ENCODE measurements at places on chromosomes 7 and 10. TPM values are rescaled to one million over a fixed set of nuclear protein-coding genes. Genes with fewer than 3 reads are reported as not detected.

SPRN gene
- polyA plus RNA-seq = 3.4 TPM

SMO gene
- 38.2 TPM for polyA plus RNA-seq

CHCHD2 gene
- 253 TPM for polyA plus RNA-seq

OGDHL gene
- 0.29 TPM for polyA plus RNA-seq

ANK3 gene
- 103 TPM for polyA plus RNA-seq

NKX2-3 gene
- 0.89 TPM for polyA plus RNA-seq

HOGA1 gene
- polyA plus RNA-seq = 0.55 TPM

GRID1 gene
- polyA plus RNA-seq = 3.1 TPM

STK17A gene
- polyA plus RNA-seq = 18.4 TPM

PDE6C gene
- 1.0 TPM for polyA plus RNA-seq

- DNase-seq = no peak
- no peaks in the 10 kb centered on the region for H3K27me3 ChIP-seq
- H3K4me3 ChIP-seq = no peak overlapping the region
Observed at GRCh38 chr10:32923134-32923533, 34.9 kb downstream of the ITGB1 start.

DNA sequence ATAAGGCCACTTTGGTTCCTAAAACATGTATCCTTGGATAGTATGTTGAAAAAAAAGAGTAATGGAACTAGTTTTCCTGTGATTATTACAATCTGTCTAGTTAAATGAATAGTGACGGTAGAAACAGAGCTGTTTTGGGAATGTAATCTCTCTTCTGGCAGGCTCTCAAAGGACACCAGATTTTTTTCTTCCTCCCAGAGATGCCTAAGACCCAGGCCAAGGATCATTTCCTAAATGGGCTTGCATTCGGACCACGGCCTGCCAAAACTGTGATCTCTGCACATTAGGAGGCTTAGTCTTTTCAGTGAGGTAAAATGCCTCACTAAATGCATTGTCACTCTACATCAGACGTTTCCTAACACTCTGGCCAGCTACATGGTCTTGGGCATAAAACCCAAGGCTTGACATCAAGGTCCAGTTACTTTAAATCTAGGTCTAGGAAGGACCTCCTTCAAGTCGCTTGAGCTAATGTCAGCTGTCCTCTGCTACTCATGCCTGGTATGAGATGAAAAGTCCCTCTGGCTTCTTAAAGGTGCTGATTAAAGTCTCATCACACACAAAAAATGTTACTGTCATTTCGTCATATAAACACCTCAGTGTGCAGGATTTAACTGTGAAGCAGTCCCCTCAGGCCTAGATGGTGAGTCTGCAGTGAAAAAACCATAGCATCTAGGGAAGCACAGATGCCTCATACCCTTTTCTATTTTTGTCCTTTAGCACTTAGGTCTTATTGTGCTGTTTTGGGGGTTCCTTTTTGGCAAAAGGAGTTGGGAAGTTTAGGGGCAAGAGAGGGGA lies 47.7 kb downstream of the DLD start:
- DNase-seq = peak; percentile 83
- H3K36me3 ChIP-seq = peaks cover 58% of the 10 kb centered on the region
- H3K27me3 ChIP-seq = no peaks in the 10 kb centered on the region
- H3K4me1 ChIP-seq = peaks cover 25% of the 10 kb centered on the region
- peak overlapping the region; percentile 57 for H3K27ac ChIP-seq

- no peak overlapping the region for H3K27ac ChIP-seq
- DNase-seq = no peak
- H3K4me3 ChIP-seq = no peak overlapping the region
- no peaks in the 10 kb centered on the region for H3K4me1 ChIP-seq
Observed at GRCh38 chr10:13555884-13556510, 27.2 kb upstream of the BEND7 start.

DNA sequence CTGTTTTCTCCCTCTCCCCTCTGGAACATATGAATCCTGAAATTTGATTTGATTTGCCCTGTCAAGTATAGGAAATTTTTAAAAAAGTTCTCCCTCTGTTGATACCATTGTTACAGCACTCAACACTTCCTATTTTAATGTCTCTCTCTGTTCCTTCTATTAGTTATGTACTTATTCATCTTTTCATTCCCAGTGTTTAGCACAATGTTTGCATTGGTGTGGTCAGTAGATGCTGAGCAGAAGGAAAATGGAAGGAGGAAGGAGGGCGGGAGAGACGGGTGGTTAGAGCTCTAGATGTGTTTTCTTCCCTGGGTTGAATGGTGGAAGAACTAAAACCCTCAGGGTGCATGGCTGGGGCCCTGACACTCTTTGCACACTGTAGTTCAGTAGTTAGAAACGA lies 79.5 kb downstream of the WNT2 start:
- no peaks in the 10 kb centered on the region for H3K27me3 ChIP-seq
- H3K36me3 ChIP-seq = no peaks in the 10 kb centered on the region
- no peak overlapping the region for H3K4me3 ChIP-seq
- H3K27ac ChIP-seq = no peak overlapping the region

GRCh38 chr10:24202181-24202570 lies 6.8 kb upstream of the KIAA1217 start:
- no peak overlapping the region for H3K27ac ChIP-seq
- H3K4me3 ChIP-seq = no peak overlapping the region
- H3K27me3 ChIP-seq = no peaks in the 10 kb centered on the region
- no peak for DNase-seq

GRCh38 chr7:43491123-43491522 lies 91.8 kb upstream of the STK17A start:
- H3K4me3 ChIP-seq = no peak overlapping the region
- no peaks in the 10 kb centered on the region for H3K4me1 ChIP-seq
- no peak for DNase-seq
- no peak overlapping the region for H3K27ac ChIP-seq

GRCh38 chr7:27697861-27698430 lies 35.3 kb upstream of the HIBADH start:
- H3K27me3 ChIP-seq = no peaks in the 10 kb centered on the region
- H3K27ac ChIP-seq = no peak overlapping the region
- H3K4me3 ChIP-seq = no peak overlapping the region
- peak; percentile 53 for DNase-seq

GRCh38 chr10:116026315-116026714 lies 246.7 kb downstream of the GFRA1 start:
- H3K4me3 ChIP-seq = no peak overlapping the region
- H3K27ac ChIP-seq = no peak overlapping the region
- H3K4me1 ChIP-seq = no peaks in the 10 kb centered on the region
- no peaks in the 10 kb centered on the region for H3K36me3 ChIP-seq

- no peak overlapping the region for H3K4me3 ChIP-seq
- H3K27me3 ChIP-seq = no peaks in the 10 kb centered on the region
- H3K4me1 ChIP-seq = peaks cover 58% of the 10 kb centered on the region
- H3K27ac ChIP-seq = peak overlapping the region; percentile 98
Observed at GRCh38 chr7:130356121-130356875, 11.7 kb downstream of the CPA5 start.

- H3K36me3 ChIP-seq = no peaks in the 10 kb centered on the region
- no peaks in the 10 kb centered on the region for H3K27me3 ChIP-seq
- H3K27ac ChIP-seq = no peak overlapping the region
- no peaks in the 10 kb centered on the region for H3K4me1 ChIP-seq
- H3K4me3 ChIP-seq = no peak overlapping the region
Observed at GRCh38 chr7:111164442-111164841, 73.5 kb downstream of the LRRN3 start.

DNA sequence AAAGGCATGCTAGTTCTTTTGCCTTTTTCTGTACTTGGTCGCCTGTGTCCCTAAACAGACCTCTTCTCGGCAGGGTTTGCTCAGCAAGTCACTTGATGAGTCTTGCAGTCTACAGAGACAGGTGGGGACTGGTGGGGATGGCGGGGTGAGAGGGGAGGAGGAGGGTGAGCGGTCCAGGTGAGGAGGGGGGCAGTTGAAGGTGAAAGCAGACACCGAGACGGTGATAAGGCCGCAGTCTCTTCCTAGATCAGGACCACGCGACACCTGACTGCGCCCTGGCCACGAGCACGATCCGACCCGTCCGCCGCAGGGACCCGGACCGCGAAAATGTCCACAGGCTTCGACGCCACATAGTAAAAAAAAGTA lies 566 bp downstream of the ASNS start:
- no peak overlapping the region for H3K27ac ChIP-seq
- peaks cover 3% of the 10 kb centered on the region for H3K27me3 ChIP-seq
- peak overlapping the region; percentile 69 for H3K4me3 ChIP-seq
- H3K4me1 ChIP-seq = peaks cover 6% of the 10 kb centered on the region
- H3K36me3 ChIP-seq = no peaks in the 10 kb centered on the region

GRCh38 chr7:88888684-88889083 lies 93.1 kb upstream of the TEX47 start:
- DNase-seq = no peak
- no peak overlapping the region for H3K27ac ChIP-seq
- no peaks in the 10 kb centered on the region for H3K36me3 ChIP-seq
- H3K27me3 ChIP-seq = no peaks in the 10 kb centered on the region
- no peaks in the 10 kb centered on the region for H3K4me1 ChIP-seq

GRCh38 chr7:91427051-91427450 lies 162.8 kb downstream of the FZD1 start:
- no peaks in the 10 kb centered on the region for H3K36me3 ChIP-seq
- no peak overlapping the region for H3K27ac ChIP-seq
- H3K27me3 ChIP-seq = no peaks in the 10 kb centered on the region
- H3K4me3 ChIP-seq = no peak overlapping the region

- H3K27ac ChIP-seq = no peak overlapping the region
- H3K27me3 ChIP-seq = no peaks in the 10 kb centered on the region
- H3K36me3 ChIP-seq = peaks cover 7% of the 10 kb centered on the region
- H3K4me3 ChIP-seq = no peak overlapping the region
- DNase-seq = no peak
Observed at GRCh38 chr10:80191589-80192270, 13.6 kb downstream of the ANXA11 start.

GRCh38 chr10:35449944-35450343 lies 113.6 kb downstream of the CCNY start:
- H3K27me3 ChIP-seq = no peaks in the 10 kb centered on the region
- H3K27ac ChIP-seq = no peak overlapping the region
- no peaks in the 10 kb centered on the region for H3K36me3 ChIP-seq
- H3K4me1 ChIP-seq = peaks cover 41% of the 10 kb centered on the region

DNA sequence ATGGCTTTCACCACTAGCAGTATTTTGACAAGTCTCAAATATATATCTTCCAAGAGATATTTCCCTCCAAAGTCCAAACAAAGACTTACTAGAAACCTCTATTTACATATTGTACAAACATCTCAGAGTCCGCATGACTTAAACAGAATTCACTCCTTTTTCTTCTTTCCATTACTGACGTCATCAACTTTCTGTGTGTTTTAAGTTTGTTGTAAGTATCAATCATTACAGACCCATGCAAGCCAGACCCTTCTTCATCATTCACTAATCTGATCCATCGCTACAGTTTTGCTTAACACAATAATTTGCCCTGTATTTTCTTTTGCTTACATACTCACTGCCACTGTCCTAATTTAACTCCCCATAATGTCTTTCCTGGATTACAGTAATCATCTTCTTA lies 51.9 kb downstream of the SEMA3A start:
- no peaks in the 10 kb centered on the region for H3K36me3 ChIP-seq
- no peak overlapping the region for H3K27ac ChIP-seq
- H3K27me3 ChIP-seq = no peaks in the 10 kb centered on the region
- H3K4me3 ChIP-seq = no peak overlapping the region

DNA sequence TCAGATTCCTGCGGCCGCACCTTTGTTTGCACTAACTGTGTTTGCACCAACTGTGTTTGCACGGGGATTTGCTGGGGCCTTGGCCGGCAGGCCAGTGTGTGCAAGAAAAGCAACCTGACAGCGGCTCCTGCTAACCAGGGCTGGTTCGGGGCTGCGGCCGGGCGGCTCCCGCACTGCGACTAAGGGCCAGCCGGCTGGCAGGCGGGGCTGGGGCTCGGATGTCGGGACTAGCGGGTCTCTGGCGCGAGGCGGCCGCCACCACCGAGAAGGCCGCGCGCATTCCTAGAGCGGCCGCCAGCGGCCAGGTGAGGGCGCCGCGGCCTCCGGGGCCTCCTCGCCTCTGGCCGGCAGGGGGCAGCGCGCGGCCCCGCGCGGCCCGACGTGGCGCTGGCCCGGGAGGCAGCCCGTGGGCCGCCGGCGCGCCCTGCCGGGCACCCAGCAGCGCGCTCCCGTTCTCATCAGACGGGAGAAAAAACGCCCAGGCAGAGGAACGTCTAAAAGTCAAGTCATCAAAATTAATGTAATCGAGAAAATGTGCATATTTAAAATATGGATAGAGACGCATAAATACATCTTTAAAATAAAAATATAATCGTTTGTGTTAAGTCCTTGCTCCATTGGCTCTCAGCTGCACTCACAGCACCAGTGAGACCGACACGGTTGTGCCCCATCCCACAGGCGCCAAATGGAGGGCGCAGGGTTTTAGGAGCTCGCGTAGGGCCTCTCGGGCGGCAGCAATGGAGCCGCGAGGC lies 38.5 kb downstream of the ZNF777 start:
- no peak overlapping the region for H3K27ac ChIP-seq
- H3K27me3 ChIP-seq = peaks cover 23% of the 10 kb centered on the region
- peak; percentile 74 for DNase-seq
- peak overlapping the region; percentile 43 for H3K4me3 ChIP-seq
- H3K36me3 ChIP-seq = peaks cover 3% of the 10 kb centered on the region

- no peak within 1 kb of the TSS for H3K27ac ChIP-seq
- DNase-seq = no peak
- H3K36me3 ChIP-seq = no peaks in the 10 kb centered on the region
- no peaks in the 10 kb centered on the region for H3K4me1 ChIP-seq
Observed at GRCh38 chr10:50885097-50885859, at the start of gene A1CF. A1CF (minus strand) TSS chr10:50885627; CDS start chr10:50859940, 25,687 bp downstream.

GRCh38 chr10:29712108-29712507 lies 77.3 kb upstream of the SVIL start:
- H3K27me3 ChIP-seq = no peaks in the 10 kb centered on the region
- H3K4me3 ChIP-seq = no peak overlapping the region
- H3K36me3 ChIP-seq = no peaks in the 10 kb centered on the region

- peaks cover 26% of the 10 kb centered on the region for H3K4me1 ChIP-seq
- H3K4me3 ChIP-seq = no peak overlapping the region
- H3K27ac ChIP-seq = peak overlapping the region; percentile 49
- no peak for DNase-seq
- no peaks in the 10 kb centered on the region for H3K36me3 ChIP-seq
- H3K27me3 ChIP-seq = no peaks in the 10 kb centered on the region
Observed at GRCh38 chr7:55533729-55534080, 38.6 kb downstream of the VOPP1 start.

DNA sequence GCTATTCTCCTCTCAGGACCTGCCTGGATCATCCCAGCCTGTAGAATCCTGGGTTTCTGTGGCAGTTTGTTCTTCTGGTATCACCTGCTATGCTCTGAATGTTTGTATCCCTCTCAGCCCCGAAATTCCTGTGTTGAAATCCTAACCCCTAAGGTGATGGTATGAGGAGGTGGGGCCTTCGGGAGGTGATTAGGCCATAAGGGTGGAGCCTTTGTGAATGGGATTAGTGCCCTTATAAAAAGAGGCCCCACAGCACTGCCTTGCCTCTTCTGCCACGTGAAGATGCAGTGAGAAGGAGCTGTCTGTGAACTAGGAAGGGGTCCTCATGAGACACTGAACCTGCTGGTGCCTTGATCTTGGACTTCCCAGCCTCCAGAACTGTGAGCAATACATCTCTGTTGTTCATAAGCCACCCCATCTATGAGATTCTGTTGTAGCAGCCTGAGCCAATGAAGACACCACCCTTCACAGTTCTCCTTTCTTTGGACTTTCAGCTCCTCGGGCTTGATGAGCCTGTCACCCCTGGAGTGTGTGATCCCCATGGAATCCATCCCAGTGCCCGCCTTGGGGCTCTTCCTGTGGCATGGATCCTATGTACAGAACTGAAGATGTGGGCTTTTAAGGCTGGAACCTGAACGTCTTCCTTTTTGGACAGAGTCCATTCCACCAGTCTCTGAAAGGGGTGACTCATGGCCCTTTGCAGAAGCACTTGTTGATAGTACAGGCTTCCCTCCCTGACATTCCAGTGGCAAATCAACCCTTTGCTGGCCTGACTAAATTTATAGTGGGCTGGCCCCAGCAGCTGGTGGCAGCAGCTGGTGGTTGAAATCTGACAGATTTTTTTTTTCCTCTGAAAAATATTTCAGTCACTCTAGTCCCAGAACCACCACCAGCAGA lies 138.0 kb downstream of the TACC2 start:
- peak overlapping the region; percentile 95 for H3K27ac ChIP-seq
- H3K4me3 ChIP-seq = no peak overlapping the region
- peaks cover 13% of the 10 kb centered on the region for H3K36me3 ChIP-seq
- DNase-seq = peak; percentile 77
- H3K27me3 ChIP-seq = no peaks in the 10 kb centered on the region

Measured in muscle of leg (tissue), 16 donors.